ENCODE measurements at places on chromosomes 11 and 22.
A peak's percentile ranks its signal among the peaks of the same experiment; 100 is the strongest.

GRCh38 chr11:122601141-122602125 is 54.1 kb upstream of the UBASH3B start:
- no peak for DNase-seq

DNA sequence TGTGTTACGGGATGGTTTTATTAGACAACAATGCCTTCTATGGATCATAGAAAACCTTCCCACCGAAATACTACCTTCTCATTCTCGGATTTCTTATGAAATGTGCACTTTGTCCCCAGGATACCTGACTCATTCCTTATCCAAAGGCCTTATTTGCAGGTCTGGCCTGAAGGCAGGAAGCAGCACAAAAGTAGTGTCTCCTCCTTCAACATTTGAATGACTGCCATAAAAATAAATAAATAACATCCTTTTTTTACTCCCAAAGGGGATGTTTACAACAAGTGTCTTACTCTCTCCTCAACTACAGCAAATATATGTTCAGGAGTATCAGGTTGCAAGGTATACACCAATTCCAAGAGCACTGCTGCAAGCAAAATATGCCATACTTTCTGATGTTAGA is 41.6 kb upstream of the PAK1 start:
- DNase-seq: no peak

GRCh38 chr22:44918925-44919392 is 90.8 kb downstream of the PHF21B start:
- no peak for DNase-seq

DNA sequence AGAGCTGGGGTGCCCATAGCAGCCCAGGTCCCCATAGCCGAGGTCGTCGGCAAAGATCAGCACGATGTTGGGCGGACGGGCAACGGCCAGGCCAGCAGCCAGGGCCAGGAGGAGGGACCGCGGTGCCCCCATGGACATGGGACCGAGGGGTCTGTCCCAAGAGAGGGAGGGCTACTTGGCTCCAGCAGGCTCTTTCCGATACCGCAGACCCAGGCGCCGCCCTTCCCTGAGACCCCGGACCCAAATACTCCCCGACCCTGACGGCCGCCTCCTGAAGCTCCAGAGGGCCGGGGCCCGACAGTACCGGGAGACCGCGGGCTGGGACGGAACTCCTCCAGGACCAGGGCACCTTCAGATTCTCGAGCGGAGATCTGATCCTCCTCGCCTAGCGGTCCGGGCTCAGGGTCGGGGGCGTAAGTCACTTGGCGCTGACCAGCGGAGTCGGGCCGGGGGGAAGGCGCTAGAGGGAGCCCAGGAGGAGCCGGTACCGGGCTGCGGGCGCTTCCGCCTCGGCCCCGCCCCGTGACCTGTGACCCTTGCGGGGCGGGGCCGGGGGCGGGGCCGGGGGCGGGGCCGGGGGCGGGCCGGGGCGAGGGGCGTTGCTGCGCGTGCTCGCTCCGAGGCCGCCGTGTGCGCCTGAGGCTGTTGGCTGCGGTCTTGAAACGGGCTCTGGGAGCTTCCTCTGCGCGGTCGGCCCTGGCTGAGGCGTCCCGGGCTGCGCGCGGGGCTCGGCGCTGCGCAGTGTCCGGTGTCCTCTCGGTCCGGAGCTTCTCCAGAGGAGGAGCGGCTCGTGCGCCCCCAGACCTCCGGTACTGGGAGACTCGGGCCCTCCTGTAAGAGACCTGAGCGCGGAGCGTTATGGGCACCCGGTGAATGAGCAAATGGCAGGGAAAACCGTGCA is at the start of gene ARSA:
Gene ARSA, minus strand, starts transcription at position 511 of the 901 bp plus-strand sequence. Its CDS starts 373 bp downstream, at position 138.
- peak; percentile 70 for DNase-seq

- DNase-seq: no peak
These were observed 101.2 kb downstream of the NAT10 start for GRCh38 chr11:34206407-34207300.

GRCh38 chr22:30870451-30871345 is 97.9 kb downstream of the MORC2 start:
- DNase-seq: no peak

- DNase-seq: no peak
These were observed 6.4 kb upstream of the C11orf96 start for GRCh38 chr11:43936076-43936475.

GRCh38 chr11:29446132-29446531 is 570.7 kb downstream of the KCNA4 start:
- DNase-seq: no peak

DNA sequence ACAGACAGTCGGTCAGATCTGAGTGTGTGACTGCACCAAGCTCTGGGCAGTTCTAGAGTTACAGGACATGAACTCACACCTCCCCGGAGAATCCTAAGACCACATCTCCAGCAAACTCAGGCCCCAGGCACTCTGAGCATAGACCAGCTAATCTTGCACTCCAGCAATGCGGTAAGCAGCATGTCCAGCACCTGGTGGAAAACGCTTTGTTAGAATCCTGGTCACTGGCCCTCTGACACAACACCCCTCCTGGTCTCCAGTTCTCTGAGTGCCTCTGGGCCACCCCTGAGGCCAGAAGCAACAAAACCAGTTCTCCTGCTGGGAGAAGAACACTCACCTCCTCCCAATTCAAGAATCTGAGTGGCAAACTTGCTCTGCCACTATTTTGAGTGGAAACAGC is 82.7 kb upstream of the TMEM45B start:
- no peak for DNase-seq

GRCh38 chr11:64132191-64132771 is 33.6 kb downstream of the MACROD1 start:
- no peak for DNase-seq

DNA sequence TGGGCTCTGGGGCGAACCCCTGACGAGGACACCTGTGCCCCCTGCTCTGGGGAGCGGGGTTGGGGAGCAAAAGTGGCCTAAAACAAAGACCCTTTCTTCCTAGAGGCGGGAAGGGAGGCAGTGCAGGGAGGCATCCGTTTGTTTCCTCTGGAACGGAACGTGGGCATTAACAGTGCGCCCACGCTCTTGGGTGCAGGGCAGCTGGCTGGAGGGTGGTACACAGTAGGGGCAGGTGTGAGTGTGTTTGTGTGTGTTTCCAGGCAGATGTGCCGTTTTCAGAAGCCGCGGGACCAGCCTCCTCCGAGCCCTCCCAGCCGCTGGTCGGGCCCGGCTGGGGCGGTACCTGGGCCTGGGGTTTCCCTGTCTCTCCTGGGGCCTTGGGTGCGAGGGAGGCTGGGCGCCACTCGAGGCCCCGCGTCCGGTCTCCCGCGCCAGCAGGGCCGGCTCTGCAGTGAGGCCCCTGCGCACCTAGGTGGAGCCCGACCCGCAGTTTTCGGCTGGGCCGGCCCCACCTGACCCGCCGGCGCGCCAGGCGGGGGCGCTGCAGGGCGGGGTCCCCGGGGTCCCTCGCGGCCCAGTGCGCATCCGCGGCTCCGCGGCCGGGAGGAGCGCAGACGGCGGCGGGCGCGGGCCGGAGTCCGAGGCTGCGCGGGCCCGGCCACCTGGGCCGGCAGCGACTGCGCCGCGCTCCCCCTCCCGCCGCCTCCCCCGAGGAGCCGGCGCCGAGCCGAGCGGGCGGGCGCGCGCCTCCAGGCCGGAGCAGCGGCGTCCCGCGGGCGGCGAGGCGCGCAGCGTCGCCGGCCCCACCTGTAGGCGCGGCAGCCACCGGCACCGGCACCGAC is 1252.7 kb downstream of the BRD1 start:
- no peak for DNase-seq

GRCh38 chr11:535519-536454 is at the start of gene HRAS:
HRAS (minus strand) TSS chr11:535576.
- peak; percentile 91 for DNase-seq

DNA sequence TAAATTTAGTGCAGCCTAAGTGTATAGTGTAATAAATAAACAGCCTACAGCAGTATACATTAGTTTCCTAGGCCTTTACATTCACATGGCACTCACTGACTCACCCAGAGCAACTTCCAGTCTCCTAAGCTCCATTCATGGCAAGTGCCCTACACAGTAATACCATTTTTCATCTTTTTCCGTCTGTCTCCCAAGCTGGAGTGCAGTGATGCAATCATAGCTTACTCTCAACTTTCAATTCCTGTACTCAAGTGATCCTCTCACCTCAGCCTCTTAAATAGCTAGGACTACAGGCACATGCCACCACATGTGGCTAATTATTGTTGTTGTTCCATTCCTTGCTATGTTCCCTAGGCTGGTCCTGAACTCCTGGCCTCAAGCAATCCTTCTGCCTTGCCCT is 54.4 kb downstream of the FCHSD2 start:
- no peak for DNase-seq

DNA sequence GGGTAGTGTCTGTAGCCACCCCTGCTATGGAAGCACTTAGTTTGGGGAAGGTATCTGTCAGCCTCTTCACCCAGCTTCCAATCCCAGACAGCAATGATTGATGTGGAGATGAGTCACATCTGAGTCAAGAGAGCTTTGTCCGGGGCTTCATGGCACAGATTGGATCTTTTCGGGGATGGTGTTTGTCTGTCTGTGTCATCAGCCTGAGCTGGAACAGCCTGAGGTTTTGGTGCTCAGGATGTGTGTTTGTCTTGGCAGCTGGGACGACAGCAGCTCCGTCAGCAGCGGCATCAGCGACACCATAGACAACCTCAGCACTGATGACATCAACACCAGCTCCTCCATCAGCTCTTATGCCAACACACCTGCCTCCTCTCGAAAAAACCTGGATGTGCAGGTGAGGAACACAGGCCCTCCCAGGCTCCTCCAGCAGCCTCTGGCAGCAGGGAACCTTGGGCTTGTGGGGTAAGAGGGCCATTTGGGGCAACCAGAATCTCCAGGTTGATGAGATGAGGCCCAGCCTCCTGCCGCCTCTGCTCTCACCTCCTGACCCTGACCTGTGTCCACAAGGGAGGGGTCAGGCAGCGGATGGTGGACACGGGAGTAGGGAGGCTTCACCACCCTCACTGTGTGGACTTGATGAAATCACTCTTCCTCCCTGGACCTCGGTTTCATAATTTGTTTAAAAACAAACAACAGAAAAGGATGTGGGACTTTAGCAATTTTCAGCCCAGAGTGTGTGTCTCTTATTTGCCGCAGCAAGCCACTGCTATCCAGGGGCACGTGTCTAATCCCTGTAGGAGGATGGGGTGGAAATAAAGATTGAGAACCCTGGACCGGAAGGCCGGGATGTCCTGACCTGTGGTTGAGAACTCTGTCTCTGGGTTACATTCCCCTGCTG is 124.3 kb downstream of the DBX1 start:
- no peak for DNase-seq

DNA sequence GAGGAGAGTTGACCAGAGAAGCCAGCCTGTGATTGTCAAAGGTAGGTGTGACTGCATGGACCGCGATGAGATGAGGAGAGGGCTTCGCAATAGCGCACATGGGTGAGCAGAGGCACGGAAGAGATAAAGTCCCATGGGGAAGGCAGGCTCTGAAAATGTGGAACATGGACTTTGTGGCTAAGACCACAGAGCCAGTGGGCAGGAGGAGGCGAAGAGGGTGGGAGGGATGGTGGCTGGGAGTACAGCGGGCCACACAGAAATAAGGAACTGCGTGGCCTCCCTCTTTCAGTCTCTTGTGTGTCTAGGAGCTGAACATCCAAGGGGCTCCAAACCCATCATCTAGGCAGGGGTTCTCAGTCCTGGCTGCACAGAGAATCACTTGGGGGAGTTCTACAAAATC is 98.6 kb downstream of the TENM4 start:
- no peak for DNase-seq

DNA sequence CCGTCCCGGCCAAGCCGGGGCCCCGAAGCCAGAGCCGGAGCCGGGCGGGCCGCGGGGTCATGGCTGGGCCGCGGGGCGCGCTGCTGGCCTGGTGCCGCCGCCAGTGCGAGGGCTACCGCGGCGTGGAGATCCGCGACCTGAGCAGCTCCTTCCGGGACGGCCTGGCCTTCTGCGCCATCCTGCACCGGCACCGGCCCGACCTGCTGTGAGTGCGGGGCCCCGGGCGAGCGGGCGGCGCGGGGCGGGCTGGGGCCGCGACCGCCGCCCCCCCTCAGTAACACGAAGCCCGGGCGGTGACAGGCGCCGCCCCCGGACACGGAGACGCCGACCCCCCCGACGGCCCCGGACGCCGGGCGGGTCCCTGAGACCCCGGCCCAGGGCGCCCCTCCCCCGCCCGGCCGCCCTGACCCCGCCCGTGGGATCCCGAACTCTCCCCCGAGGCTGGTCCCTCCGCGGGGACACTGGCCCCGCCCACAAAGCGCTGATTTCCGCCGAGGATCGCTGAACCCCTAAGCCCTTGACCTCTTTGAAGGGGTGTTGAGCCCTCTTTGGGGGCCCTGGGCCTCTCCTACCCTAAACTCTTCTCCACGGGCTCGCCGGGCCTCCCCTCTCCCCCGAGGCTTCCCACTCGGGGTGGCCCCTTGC is 389 bp downstream of the MICALL1 start:
- peak; percentile 9 for DNase-seq

DNA sequence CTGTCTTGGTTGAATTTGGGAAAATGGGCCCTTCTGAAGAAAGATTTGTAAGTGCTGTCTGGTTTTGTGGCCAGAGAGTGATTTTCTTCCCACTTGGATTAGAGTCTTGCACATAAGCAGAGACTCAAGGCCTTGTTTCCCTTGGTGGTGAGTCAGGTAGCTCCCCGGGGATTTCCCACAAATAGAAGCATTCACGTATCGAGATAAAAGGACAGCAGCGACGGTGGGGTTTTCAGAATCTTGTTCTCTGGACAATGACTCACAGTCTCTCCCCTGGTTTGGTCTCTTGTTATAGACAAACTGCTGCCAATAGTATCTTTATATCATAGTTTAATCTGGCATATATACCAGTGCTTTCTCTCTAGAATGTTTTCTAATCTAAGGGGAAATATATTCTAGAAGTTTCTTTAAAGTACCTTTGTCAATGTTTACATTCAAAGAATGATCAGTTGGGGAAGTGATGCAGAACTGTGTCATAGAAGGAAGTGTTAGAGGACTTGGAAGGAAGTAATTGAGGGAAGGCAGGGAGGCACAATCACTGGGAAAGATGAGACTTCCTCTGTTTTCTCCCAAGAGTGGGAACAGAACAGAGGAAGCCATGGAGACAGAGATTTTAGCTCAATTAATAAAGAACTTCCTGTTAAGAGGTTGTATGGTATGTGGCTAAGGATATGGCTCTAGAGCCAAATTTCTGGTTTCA is 18.1 kb downstream of the POLA2 start:
- peak; percentile 32 for DNase-seq

DNA sequence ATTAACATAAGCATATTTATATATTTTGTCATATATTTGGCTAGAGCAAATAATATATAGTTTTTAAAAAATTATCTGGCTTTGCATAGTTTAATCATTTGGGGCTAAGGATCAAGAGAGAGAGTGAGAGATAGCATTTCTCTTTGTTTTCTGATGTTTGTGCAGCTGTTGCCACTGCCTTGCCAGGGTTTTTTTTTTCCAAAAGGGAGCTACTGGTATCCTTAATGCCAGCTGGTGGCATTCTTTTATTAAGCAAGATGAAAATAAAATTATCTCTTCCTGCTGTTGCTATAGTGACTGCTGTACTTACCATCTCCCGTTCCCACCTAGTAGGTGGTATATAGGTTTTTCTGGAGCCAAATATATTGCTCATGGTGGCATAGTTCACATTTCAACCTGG is 793.3 kb upstream of the ARHGAP42 start:
- no peak for DNase-seq

GRCh38 chr11:61757213-61757862 is 4.9 kb downstream of the MYRF start:
- DNase-seq: no peak

- no peak for DNase-seq
These were observed 35.2 kb downstream of the APOL5 start for GRCh38 chr22:35752863-35753189.
